Omental fat pad (tissue), 4 donors: ENCODE measurements at places on chromosomes 3 and 15.
A peak's percentile ranks its signal among the peaks of the same experiment; 100 is the strongest.

DNA sequence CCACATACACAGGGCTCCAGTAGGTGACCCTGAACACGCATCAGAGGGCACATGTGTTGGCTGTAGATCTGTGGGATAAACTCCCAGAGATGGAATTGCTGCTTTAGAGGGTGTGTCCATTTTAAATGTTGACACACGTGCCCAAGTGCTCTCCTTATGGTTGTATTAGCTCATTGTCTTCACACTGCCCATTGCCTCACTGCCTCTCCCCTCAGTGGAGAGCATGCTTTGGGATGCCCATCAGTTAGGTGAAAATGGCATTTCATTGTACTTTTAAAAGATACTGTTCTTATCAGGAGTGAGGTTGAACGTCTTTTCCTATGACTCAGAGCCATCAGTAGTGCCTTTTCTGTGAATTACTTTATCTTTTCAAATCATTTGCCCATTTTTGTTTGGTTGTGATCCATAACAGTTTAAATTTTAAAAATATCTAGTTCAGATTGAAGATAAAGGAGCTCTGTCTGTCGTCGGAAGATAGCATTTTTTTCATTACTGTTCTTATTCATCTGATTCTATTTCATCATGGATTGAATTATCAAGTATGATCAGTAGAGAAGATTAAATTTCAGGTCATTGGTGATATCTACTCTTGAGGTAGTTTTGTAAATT is 120.7 kb downstream of the CHDH start:
- DNase-seq = no peak

DNA sequence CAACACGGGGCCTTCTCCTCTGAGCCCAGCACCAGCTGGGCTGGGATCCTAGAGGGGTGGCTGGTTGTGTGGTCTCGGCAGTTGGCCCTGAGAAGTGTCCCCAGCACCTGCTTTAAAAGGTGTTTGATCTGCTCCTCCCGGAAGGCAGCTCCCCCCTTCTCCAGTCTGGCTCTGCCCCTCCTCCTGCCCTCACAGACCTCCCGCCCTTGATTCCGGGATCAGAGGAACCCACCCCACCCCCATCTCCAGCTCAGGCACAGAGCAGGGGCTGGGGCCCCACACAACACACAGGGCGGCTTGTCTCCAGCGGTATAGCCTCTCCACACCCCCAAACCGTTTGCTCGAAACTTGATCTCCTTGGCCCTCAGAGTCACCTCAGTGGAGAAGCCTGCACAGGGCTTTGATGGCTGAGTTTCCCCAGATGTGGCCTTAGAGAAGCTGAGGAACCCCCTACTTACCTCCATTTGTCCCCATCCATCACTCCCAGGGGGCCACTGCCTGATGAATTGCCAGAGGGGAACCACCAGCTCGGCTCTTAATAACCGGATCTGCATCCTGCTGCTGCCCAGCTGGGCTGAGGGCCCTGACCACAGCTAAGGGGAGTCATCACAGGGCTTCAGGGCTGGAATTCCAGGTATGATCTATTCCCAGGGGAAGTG is 6.4 kb upstream of the STRA6 start:
- no peak for DNase-seq

- no peak for DNase-seq
Measured at GRCh38 chr15:37137221-37137620, 36.9 kb upstream of the MEIS2 start.

DNA sequence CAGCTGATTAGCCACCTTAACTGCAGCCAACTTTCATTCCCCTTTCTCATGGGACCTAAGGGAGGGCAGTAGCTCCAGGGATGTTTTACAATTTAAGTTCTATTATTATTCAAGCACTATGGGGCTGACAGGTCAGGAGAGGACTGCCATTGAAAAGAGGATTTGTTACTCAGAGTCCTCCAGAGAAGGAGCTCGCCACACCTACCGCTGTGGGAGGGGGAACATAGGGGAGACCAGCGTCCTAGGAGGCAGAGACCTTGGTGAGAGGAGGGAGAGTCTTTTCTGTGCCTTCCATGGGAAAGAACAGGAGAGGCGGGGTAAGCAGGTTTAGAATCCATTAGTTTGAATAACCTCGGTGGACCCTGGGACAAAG is 14.4 kb downstream of the ATP10A start:
- no peak for DNase-seq

GRCh38 chr3:132394320-132394719 is 23.0 kb upstream of the DNAJC13 start:
- DNase-seq = no peak

- no peak for DNase-seq
Measured at GRCh38 chr3:123229145-123229544, 27.4 kb downstream of the SEC22A start.

DNA sequence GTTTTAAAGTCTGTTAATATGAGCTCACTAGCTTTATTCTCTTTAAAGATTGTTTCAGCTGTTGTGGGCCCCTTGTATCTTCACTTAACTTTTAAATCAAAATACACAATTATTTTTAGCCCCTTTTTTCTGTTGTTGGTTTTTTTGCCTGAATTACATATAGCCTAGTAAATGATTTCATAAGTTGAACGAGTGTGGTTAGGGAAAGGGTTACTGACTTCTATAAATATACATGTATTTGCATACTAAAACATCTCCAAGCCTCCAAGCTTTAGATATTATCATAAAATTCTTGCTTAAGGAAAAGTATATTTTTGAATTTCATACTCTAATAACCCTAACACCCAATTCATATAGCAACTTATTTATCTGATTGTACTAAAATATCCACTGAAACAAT is 73.2 kb upstream of the ARL6 start:
- no peak for DNase-seq

DNA sequence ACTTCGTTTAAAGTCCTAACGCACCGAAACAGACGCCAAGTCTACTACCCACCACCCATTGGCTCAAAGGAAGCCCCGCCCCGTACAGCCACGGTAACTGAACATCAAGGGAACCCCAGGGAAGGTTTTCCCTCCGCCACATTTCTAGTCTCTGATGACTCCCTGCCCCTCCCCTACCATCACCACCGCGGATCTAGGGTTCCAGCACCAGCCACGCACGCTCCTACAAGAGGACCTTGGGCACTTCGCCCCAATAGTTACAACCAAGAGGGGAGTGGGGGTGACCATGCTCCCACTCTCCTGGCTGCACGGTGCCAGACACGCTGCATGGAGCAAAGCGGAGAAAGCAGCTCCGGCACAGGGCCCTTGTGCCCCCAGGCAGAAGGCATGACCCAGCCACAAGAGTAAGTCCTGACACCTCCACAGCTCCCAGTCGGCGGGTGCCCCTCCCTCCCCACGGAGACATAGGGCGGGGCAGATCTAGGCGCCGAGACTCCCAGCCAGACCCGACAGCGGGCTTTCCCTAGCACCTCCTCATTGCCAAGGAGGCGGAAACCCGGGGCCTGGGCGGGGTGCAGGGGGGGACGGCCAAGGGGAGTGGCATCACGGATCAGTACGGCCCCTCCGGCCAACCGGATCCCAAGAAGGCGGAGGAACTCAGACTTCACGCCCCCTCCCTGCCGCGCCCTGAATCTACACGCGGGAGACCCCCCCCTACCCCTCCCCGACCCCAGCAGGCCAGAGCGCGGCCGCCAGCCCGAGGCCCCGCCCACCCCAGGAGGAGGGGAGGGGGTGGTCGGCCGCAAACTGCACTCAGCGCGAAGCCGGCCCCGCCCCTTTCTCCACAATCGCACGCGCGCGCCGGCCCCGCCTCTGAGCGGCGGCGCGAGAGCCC is 936 bp downstream of the SIN3A start:
- peak; percentile 86 for DNase-seq

- DNase-seq = no peak
Measured at GRCh38 chr15:78306176-78306774, 6.9 kb upstream of the SKIC8 start.

- no peak for DNase-seq
Measured at GRCh38 chr3:197407053-197407452, 108.6 kb upstream of the DLG1 start.

DNA sequence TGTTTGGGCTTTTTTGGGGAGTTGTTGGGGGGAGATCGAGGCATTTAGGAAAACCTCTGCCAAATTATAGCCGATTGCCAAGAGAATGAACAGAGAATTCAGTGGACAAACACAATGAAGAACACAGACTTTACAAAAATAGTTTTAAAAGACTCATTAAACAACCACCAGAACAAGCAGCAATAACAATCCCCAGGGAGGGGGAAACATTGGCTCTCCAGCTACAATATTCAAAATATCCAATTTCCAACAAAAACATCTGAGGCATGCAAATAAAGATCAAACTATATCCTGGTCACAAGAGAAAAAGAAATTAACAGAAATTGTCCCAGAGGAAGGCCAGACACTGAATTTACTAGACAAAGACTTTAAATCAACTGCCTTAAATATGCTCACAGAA is 24.5 kb upstream of the ANKRD28 start:
- DNase-seq = no peak

DNA sequence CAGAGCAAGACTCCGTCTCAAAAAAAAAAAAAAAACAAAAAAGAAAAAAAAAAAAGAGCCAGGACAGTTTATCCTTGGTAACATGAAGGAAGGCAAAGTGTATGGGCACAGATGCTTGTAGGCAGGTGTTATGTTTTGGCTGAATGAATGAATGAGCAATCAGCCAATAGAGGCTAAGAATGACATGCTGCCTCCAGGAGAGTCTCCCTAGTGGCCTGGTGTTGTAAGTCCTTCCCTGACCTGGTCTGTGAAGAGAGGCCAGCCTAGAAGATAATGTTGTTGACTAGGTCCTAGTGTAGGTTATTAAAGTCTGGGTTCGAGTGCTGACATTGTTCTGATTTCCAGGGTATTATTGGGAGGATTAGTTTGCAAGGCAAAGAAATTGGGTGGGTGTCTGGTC is 24.9 kb downstream of the GYG1 start:
- DNase-seq = no peak

GRCh38 chr3:23809840-23810342 is 4.1 kb downstream of the UBE2E1 start:
- no peak for DNase-seq

DNA sequence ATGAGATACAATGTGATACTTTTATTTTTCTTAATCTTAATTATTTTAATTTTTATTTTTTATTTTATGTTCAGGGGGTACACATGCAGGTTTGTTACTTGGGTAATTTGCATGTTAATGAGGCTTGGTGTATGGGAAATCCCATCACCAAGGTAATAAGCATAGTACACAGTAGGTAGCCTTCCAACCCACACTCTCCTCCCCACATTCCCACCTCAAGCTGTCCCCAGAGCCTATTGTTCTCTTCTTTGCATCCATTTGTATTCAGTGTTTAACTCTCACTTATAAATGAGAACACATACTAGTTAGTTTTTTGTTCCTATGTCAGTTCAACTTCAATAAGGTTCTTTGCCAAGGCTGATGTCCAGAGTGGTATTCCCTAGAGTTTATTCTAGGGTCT is 1375.4 kb downstream of the NSUN3 start:
- DNase-seq = no peak

GRCh38 chr15:31021067-31021665 is 29.7 kb upstream of the MTMR10 start:
- no peak for DNase-seq

- no peak for DNase-seq
Measured at GRCh38 chr3:86800116-86800515, 190.8 kb downstream of the VGLL3 start.

- no peak for DNase-seq
Measured at GRCh38 chr15:97893967-97894366, 66.5 kb upstream of the ARRDC4 start.

- DNase-seq = no peak
Measured at GRCh38 chr3:13214847-13215472, 141.7 kb upstream of the IQSEC1 start.
